ENCODE measurements at places on chromosomes 4 and X. TPM values are rescaled to one million over a fixed set of nuclear protein-coding genes. Genes with fewer than 3 reads are reported as not detected.

- H3K27ac ChIP-seq = no peak overlapping the region
- no peaks in the 10 kb centered on the region for H3K27me3 ChIP-seq
- H3K4me3 ChIP-seq = no peak overlapping the region
- no peaks in the 10 kb centered on the region for H3K4me1 ChIP-seq
Observed at GRCh38 chrX:617891-618290, 12.7 kb upstream of the SHOX start.

GRCh38 chr4:109803924-109804571, 2.2 kb upstream of the CFI start:
- H3K4me1 ChIP-seq = peaks cover 6% of the 10 kb centered on the region
- H3K27ac ChIP-seq = no peak overlapping the region
- H3K36me3 ChIP-seq = no peaks in the 10 kb centered on the region
- H3K4me3 ChIP-seq = no peak overlapping the region
- DNase-seq = peak; percentile 65

DNA sequence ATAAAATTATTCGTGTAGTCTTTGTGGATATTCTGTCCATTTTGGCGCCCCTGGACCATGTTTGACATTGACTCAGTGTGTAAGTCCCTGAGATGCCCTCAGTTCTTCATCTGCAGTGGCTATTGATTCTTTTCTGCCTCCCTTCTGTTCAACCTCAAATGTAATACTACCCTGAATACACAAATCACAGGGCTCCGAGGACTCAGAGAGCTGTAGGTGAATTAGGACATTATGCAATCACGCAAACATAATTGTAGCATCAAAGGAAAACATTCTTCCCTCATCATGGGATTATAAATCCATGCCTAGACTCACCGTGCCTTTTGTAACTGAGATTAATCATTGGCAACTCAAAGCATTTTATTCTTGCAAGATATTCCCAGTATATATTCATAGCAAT, 161.4 kb upstream of the PACRGL start:
- H3K27ac ChIP-seq = no peak overlapping the region
- peaks cover 9% of the 10 kb centered on the region for H3K4me1 ChIP-seq
- H3K4me3 ChIP-seq = no peak overlapping the region

- H3K4me3 ChIP-seq = peak overlapping the region; percentile 60
- H3K36me3 ChIP-seq = peaks cover under 1% of the 10 kb centered on the region
- H3K27me3 ChIP-seq = no peaks in the 10 kb centered on the region
- peaks cover 13% of the 10 kb centered on the region for H3K4me1 ChIP-seq
Observed at GRCh38 chr4:56958111-56958517, 19.3 kb downstream of the NOA1 start.

MMAA gene
- total RNA-seq = 7.6 TPM
